ENCODE measurements at places on chromosomes 7 and 10.

GRCh38 chr10:71697938-71698709 is 21.5 kb downstream of the C10orf105 start:
- peak; percentile 72 for DNase-seq

- no peak for DNase-seq
Measured at GRCh38 chr7:122166275-122166674, 22.2 kb upstream of the AASS start.

GRCh38 chr10:31004611-31005193 is 27.0 kb downstream of the ZNF438 start:
- DNase-seq = no peak

- no peak for DNase-seq
Measured at GRCh38 chr10:61832866-61833481, 68.5 kb upstream of the ARID5B start.

DNA sequence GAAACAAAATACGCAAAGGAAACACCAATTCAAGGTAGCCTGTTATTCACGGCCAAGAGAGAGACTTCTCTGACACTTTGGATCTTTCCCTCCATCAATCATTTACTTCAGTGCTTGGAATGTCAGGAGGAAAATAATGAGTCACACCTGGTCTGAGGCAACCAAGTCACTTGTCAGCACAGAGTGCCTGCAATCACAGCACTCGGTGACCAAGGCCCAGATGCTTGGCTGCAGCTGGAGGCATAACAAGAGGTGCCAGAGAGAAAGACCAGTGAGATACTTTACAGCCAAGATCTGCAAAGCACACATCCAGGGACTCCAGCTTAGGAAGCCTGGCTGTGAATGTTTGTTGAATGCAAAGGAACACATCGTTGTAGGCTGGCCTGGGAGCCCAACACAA is 33.9 kb downstream of the ASB13 start:
- no peak for DNase-seq

DNA sequence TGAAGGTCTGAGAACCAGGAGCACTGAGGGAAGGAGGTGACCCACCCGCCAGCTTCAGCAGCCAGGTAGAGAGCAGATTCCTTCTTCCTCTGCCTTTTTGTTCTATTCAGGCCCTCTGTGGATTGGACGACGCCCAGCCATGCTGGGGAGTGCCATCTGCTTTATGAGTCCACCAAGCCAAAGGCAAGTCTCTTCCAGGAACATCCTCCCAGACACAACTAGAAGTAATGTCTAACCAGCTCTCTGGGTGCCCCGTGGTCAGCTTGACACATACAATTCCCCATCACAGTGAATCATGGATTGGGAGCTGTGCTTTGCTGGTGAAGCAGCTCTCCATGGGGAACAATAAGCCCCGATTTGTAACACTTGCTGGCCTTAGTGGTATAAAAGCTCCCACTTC is 125.2 kb downstream of the CCDC3 start:
- DNase-seq = no peak

- DNase-seq = no peak
Measured at GRCh38 chr7:85916016-85916415, 727.7 kb upstream of the GRM3 start.

- no peak for DNase-seq
Measured at GRCh38 chr10:51145375-51145774, 71.1 kb downstream of the PRKG1 start.

- no peak for DNase-seq
Measured at GRCh38 chr7:28500138-28500537, 87.8 kb downstream of the CREB5 start.

DNA sequence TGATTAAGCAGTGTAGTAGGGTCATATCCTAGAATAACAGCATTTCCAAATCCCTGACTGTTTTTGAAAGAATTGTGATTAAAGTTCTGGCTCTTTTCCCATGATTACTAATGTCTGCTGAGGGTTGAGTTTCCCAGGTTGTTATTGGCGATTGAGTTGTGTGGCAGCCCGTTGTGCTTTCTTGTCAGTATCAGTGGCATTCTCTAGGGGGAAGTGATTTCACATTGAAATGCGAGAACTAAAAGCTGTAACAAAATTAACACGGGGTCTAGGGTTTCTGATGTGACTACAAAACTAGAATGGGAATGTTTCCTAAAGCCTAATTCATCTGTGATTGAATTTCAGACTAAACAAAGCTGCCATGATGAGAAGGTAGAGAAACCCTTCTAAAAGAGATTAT is 349.4 kb downstream of the EXOC4 start:
- no peak for DNase-seq

- no peak for DNase-seq
Measured at GRCh38 chr7:52270301-52270700, 765.1 kb upstream of the POM121L12 start.

GRCh38 chr7:25173184-25173583 is 48.1 kb upstream of the CYCS start:
- no peak for DNase-seq

DNA sequence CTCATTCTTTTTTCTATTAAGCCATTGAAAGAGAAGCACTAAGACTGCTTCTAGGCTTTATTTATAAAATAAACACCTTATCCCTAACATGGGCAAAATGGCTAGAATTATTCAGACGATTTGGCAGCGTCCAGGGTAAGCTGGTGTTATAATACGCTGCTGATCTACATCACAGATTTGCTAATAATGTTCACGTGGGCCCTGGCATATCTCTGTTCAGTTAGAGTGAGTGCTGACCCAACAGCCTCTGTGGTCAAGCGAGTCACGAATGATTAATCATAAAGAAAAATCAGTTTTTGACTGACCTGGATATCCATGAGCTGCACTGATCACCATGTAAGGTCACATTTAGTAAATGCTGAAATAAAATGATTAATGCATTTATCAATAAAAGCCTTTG is 28.4 kb upstream of the CBLL1 start:
- no peak for DNase-seq

- DNase-seq = no peak
Measured at GRCh38 chr10:83677795-83678194, 461.5 kb upstream of the GHITM start.

GRCh38 chr10:103590744-103591291 is 97.3 kb downstream of the NEURL1 start:
- no peak for DNase-seq

DNA sequence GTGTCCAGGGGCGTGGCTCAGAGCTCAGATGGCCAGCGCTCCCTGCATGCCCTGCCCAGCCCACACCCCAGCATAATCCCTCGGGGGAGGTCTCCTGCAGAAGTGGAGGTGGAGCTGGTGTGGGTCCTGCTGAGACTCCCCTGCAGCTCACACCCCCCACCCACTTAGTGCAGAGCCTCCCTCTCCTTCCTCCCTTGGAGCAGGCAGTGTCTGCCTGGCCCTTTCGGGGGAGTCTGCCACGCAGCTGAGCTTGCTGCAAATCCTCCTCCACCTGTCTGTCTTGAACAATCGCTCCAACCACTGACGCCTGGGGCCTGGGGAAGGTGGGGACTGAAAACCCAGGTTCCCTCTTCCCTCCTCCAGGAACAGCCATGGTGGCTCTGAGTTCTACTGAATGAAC is 219.7 kb upstream of the PPP2R2D start:
- no peak for DNase-seq

GRCh38 chr7:136405931-136406777 is 429.0 kb upstream of the MTPN start:
- peak; percentile 44 for DNase-seq

DNA sequence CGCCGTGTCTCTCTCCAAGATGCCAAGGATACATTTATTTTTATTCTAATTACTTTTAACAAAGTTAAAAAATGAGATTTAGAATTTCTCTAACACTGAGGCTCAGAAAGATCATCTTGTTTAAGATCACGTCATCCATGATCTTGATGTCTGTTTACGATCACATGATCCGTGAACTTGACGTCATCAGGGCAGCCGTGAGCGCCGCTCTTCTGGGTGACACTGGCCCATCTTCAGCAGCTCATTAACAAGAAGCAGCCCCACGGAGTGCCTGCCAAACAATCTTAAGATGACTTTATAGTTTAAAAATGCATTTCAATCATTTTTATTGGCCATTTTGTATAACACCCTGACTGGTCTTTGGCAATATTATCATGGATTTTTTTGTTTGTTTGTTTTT is 291.1 kb upstream of the PRKCQ start:
- no peak for DNase-seq

DNA sequence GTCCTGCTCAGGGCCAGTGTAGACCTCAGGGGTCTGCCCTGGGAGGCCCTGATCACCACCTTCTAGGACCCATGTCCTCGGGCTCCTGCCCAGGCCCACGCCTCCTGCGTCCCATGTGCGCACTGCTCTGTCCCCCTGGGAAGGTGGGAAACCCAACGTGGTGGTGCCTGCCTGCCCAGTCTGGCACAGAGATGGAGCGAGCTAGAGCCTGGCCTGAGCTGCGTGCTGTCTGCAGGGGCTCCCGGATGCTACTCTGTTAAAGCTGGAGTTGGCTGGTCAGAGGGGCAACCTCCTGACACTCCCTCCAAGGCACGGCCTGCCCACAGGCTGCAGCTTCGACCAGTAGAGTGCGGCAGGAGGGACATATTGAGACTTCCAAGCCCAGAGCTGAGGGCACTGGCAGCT is 171.7 kb downstream of the DNAJB6 start:
- DNase-seq = no peak

GRCh38 chr7:27099453-27100370 is 2.8 kb downstream of the HOXA2 start:
- DNase-seq = no peak

DNA sequence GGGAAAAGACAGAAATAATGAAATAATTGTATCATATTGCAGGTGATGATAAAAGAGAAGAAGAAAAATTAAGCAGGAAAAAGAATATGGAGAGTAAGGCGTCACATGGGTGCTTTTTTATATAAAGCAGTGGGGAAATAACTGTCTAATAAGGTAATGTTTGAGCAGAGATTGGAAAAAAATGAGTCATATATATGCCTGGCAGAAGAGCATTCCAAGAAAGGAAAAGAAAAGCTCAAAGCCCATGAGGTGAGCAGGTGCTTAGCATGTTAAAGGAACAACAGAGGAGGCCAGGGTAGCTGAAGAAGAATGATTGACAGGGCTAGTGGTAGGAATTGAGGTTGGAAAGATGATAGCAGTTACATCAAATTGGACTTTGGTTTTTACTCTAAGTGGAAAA is 739.5 kb downstream of the SORCS1 start:
- DNase-seq = no peak

DNA sequence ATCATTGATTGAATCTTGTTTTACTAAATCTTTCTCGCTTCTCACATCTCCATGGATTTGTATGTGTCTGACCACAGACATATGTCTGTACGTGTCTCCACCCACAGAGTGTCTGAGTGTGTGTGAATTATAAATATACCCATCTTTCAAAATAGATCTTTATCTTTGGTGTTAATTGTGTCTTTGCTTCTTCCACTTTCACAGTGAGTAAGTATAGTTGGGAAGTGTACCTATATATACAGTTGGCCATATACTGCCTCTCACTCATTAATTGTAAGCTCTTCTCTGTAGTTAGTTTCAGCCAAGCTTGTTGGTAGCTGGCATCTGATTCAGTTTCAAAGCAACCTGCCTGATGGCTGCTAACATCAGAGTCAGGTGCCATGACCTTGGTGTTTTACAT is 18.4 kb downstream of the EEPD1 start:
- DNase-seq = no peak

GRCh38 chr10:109992485-109992884 is 15.3 kb upstream of the ADD3 start:
- no peak for DNase-seq

DNA sequence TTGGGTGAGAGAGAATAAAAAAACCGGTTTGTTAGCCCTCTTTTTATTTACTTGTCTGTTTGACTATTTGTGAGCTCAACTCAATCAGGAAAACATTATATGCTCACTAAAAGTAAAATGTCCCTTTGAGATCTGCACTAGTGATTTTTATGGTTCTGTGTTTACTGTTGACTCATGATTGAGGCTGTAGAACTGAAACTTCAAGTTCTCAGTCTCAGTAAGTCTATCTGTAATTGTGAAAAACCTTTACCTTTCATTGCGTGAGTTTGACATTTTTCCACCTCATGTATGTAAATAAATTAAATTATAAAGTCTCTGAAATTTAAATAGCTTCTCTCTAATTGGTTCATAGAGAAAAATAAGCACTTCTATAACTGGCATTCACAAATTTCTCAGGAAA is 17.0 kb upstream of the CASD1 start:
- DNase-seq = peak; percentile 56

- DNase-seq = no peak
Measured at GRCh38 chr10:6567203-6567703, 12.8 kb downstream of the PRKCQ start.

DNA sequence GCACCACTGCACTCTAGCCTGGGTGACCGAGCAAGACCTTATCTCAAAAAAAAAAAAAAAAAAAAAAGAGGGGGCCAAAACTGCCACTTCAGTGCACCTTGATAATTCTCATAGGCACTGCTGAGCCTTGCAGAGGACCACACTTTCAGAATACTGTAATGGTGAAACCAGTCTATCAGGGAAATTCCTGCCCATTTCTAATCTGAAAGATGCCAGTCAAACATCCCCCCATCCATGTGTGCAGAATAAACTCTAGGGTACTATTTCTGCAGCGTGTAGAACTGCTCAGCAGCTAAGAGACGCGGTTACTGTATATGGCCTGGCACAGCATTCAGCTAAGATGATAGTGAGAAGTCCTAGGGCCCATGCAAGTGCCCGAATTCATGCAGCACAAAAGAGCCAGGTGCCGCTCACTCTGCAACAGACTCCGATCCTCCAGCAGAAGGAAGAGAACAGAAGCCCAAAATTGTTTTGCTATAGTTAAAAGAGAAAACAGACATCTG is 286.8 kb upstream of the KLF14 start:
- DNase-seq = no peak

- no peak for DNase-seq
Measured at GRCh38 chr7:6500691-6501090, 50.6 kb downstream of the GRID2IP start.

GRCh38 chr7:151405588-151405987 is 4.2 kb downstream of the WDR86 start:
- no peak for DNase-seq

GRCh38 chr10:24000271-24000813 is 208.6 kb upstream of the KIAA1217 start:
- no peak for DNase-seq

GRCh38 chr10:98623176-98623575 is 176.4 kb upstream of the HPS1 start:
- DNase-seq = no peak

- no peak for DNase-seq
Measured at GRCh38 chr10:122056431-122057094, 67.6 kb downstream of the TACC2 start.

DNA sequence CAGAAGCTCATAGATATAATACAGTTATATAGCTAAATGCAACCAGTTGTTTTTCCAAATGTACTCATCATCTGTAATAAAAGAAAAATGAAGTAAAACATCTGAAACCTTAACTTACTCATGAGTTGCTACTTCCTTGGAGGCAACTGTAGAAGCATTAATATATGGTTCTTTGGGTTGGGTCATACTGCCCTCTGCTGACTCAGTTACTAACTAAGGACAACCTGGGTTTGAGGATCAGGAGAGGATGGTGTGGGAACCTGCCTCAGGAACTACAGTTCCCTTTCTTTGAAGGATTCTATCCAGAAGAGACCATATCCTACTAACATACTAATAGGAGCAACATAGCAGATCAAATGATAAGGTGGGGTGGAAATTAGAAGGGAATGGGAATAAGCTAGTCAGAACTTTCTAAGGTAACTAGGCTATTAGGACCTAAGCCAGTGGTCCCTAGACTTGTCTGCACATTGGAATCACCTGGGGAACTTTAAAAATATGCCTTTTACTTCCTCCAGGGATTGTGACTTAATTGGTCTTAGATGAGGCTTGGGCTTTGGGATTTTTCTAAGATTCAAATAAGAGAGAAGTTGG is 20.7 kb downstream of the COX15 start:
- peak; percentile 30 for DNase-seq
